HFFc6 (cell line): ENCODE measurements at places on chromosomes 2 and 18. TPM values are rescaled to one million over a fixed set of nuclear protein-coding genes. Genes with fewer than 3 reads are reported as not detected.
A peak's percentile ranks its signal among the peaks of the same experiment; 100 is the strongest.

- DNase-seq, result no peak
Observed at GRCh38 chr2:192139813-192140212, 54.9 kb downstream of the TMEFF2 start.

Gene EML6
- 0.24 to 0.55 TPM (median 0.36 TPM) in 3 replicates for total RNA-seq

DNA sequence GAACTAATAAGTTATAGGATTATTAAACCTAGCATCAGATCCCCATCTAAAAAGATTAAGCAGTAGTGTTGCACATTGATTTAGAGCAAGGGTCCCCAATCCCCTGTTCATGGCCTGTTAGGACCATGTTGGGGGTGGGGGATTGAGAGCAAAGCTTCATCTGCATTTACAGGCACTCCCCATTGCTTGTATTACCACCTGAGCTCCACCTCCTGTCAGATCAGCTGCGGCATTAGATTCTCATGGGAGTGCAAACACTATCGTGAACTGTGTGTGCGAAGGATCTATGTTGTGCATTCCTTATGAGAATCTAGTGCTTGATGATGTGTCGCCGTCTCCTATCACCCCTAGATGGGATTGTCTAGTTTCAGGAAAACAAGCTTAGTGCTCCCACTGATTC lies 18.4 kb upstream of the PSD4 start:
- no peak for DNase-seq

Gene C1QL2
- not detected in 3 replicates for total RNA-seq

DNA sequence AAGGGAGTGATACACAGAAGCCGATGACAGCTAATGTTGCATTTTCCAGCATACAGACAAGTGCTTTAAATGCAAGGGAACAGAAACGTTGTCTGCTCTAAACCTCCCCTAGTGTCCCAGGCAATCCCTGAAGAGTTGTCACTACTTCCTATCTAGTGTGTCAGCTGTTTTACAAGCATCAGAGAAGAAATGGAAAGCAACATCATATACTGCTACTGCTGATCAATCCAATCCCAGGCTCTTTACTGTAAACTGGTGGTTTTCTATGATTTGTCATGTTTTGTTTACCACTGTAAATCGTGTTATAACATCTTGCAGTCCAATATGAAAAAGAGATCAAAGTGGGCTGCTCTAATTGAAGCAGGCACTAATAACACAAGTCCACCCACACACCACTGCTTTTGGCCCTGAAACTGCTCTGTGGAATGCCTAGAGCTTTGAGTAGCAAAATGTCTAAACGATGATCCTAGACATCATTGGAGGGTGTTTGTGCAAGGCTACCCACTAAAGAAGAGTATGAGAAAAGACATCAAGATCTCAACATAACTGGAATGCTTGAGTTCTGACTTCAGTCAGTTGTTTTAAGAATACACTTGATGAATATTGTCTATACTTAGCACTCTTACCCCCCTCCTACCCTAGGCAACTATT lies 18.1 kb upstream of the ROCK1 start:
- DNase-seq, result peak; percentile 90

Gene CIB4
- not detected in 3 replicates for total RNA-seq

Gene SRD5A2
- not detected in 3 replicates for total RNA-seq

- DNase-seq, result peak; percentile 55
Observed at GRCh38 chr2:84970868-84971509, at the start of gene KCMF1. Gene KCMF1 (plus strand): TSS chr2:84971161. CDS start chr2:84971452, 291 bp downstream.

DNA sequence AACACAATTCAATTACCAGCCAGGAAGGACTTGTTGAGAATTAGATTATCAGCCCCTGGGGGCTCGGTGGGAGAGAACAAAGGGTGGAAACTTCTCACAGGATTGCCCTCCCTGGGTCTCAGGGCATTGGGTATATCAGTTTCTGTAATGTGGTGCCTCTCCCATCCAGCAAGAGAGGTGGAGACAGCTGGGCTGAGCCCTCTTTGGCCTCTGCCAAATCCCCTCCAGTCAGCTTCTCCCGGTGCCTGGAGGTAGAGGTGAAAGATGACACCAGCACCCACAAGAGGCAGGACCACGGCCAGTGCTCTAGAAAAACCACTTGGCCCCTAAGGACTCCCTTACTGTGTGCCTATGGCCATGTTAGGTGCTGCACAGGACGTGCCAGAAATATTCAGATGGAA lies 179.7 kb downstream of the HAUS1 start:
- DNase-seq, result no peak

Gene RFX8
- total RNA-seq, result 3.0 to 5.4 TPM (median 3.8 TPM) in 3 replicates

DNA sequence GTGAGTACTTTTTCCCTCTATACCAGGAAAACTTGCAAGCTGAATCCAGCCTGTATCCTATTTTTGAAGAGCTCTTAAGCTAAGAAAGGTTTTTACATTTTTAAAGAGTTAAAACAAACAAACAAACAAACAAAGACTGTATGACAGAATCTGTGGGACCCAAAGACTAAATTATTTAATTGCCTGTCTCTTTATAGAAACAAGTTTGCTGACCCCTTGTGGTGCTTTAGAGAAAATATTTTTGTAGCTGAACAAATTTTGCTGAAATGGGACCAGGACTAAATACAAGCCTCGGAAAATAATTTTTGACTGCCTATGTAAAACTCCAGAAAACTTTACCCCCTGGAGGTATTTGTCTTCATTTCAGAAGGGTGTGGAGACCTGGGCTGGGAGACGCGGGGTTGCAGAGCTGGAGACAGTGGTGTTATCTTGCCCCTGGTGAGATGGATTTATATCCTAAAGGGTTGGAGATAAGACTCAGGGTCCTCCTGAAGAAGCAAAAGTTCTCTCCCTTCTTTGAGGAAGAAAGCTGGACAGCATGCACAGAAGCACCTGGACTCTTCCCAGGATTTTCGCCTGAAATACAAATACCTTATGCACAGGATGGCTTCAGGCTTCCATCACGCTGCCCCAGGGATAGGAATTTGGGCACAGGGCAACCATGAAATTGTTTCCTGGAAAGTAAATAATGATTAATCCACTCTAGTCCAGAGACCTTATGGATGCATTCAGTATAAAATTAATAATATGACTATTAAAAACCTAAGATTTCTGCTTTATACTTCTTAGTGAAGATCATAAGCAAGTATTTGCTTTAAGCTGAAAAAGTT lies 54.3 kb downstream of the TMX3 start:
- DNase-seq, result peak; percentile 43

DNA sequence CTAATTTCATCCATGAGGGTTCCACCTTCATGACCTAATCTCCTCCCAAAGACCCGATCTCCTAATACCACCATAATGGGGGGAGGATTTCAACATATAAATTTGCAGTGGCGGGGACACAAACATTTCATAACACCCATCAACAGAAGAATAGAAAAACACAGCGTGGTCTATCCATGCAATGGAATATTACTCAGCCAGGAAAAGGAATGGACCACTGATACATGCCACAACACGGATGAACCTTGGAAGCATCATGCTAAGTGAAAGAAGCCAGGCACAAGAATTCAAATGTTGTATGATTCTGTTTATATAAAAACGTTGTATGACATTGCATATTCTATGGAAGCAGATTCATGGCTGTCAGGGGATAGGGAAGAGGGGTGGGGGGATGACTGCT lies 2.7 kb downstream of the PRLH start:
- DNase-seq, result no peak

Gene HOXD8
- 3.0 and 4.2 TPM in 2 replicates for total RNA-seq

GRCh38 chr2:31231571-31232302 lies 2.2 kb upstream of the EHD3 start:
- no peak for DNase-seq

DNA sequence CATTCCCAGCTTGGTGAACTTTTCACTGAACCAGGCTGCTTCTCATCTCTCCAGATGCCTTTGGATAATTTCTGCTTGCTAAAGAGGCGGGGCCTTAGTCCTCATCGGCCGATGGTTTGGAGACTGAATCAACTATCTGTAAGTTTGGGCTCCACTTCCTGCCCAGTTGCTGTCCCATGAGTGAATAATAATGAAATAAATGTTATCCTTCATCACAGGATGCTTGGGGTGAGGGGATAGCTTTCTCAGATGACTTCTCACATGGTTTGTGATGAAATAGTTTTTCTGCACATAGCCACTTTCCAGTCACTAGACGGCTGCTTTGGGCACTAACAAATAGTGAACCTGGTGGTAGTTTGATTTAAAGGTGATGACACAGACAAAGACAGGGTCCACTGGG lies 376.6 kb upstream of the TRIB2 start:
- peak; percentile 67 for DNase-seq

Gene VWC2L
- not detected in 3 replicates for total RNA-seq

DNA sequence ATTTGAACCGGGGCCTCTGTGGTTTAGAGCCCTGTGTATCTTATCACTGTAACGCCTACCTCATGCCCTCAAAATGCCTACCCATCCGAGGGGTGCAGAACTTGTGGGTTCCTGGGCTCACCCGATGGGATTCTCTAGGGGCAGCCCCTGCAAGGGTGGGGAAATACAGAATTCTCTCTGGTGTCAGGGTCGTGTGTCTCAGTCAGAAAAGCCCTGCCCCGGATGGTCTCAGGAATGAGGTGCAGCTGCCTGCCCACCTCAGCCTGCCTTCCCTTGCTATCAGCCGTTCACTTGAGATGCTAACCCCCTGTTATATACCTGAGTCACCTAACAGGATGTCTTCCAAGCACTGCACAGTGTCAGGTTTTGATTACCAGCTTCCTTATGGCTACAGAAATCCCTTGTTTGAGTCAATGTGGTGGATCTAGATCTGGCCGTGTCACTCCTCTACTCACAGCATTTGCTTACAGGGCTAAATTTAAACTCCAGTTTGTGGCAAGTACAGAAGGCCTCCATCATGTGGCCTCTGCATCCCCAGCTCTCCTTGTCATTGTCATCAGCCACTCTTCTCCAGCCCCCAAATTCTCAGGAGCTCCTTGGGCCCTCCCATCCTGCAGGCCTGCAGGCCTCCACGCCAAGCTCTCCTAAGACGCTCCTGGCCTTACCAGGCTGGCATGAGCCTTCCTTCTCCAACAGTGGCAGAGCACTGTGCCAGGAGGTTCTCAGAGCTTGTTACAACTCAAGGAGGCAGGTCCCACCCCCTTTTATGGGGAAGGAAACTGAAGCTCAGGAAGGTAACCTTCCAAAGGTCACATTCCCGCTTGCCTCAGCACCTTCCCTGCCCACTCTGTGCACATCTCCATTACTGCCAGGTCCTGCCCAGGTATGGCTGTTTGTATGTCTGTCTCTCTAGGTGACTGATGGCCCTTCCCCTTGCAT lies 14.3 kb upstream of the MAP3K2 start:
- DNase-seq, result no peak

Gene MAP3K20
- 124 to 142 TPM (median 134 TPM) in 3 replicates for total RNA-seq

DNA sequence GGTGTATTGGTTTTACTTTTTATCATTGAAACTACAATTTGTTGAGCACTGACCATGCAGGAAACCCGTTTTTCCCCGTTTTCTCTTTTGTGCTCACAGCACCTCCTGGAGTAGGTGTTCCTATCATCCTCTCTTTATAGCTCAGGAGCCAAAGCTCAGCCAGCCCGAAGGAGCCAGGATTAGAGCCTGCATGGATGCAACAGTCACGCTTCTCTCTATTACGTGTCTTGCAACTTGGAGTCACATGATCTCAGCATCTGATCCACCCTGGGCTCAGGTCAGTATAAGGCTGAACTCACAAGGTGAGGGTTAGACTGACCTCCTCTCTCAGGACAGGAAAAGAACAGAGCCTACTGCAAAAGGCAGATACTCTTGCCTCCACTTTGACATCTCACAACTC lies 150.5 kb downstream of the MBP start:
- no peak for DNase-seq

Gene PIEZO2
- not detected in 3 replicates for total RNA-seq

Gene RGPD3
- total RNA-seq, result not detected in 3 replicates

DNA sequence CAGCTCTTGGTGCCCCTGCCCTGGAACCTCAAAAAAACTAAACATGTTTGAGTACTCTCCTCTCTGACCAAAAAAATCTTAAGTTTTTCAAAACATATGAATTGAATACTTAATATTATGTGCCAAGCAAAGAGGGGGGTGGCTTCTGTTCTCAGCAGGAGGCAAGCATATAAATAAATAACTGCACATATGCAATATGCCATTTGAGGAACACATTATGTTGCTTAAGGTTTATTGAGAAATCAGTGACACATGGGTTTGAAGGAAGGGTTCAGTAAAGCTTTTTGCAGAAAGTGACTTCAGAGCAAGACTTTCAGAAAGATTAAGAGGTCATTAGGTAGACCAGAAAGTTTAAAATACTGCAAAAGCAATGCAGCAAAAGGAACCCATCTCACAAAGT lies 429.2 kb downstream of the TDRD15 start:
- no peak for DNase-seq

GRCh38 chr2:44759823-44760222 lies 181.7 kb upstream of the SIX3 start:
- DNase-seq, result no peak

DNA sequence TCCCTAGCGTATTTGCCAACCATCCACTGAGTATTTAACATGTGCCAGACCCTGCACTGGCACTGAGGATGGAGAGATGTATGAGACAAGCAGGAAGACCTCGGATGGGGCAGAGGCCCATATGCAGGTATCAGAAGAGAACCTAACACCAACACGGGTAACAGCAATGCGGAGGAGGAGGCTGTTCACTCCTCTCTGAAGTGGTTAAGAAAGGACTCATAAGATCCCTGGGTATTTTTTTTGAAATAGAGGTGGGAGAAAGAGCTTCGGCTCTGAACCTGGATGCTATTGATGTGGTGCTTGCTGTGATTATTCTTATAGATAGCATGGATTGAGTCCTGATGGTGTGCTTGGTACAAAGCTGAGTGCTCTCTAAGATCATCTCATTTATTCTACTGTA lies 418.3 kb downstream of the LPIN1 start:
- DNase-seq, result no peak

DNA sequence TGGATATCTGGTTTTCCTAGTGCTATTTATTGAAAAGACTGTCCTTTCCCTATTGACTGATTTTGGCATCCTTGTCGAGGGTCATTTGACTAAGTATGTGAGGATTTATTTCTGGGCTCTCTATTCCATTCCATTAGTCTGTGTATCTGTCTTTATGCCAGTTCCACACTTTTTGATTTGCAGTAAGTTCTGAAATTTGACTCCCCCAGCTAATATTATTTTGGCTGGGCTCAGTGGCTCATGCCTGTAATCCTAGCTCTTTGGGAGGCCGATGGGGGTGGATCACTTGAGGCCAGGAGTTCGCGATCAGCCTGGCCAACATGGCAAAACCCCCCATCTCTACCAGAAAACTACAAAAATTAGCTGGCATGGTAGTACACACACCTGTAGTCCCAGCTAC lies 46.8 kb upstream of the GAREM2 start:
- no peak for DNase-seq

Gene TRABD2A
- 10.2 to 42.7 TPM (median 15.9 TPM) in 3 replicates for total RNA-seq

Gene ERBB4
- not detected in 3 replicates for total RNA-seq

Gene STPG4
- total RNA-seq, result 0.19 to 0.62 TPM in 2 of 3 replicates, not detected in the other
